BJ (cell line): ENCODE measurements at places on chromosomes 1 and 21.

DNA sequence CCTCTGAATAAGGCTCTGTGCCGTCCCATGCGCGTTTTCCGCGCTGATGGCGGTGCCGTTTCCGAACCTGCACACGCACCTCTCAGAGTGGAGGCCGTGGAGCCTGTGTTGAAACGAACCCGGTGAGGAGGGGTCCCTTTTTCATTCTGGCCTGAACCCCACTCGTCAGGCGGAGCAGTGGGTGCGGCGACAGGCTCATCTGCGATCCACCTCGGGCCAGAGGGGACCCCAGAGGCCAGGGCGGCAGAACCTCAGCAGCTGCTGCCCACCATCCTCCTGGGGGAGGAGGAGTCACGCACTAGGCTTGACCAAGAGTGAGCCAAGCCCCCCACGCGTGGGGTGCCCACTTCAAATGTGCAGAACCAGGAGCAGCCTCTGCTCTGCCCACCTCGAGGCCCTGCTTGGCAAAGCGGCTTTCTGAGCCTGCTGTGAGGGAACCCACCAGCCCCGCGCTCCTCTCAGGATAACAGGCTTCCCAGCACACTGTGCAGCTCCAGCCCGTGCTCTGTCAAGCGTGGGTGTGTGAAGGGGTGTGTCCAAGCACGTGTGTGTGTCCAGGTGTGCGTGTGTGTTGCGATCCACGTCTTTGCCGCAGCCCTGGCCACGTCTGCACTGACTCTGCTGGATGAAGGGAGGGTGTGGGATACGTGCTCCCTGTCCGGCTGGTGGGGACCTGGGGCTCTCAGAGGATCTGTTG is 6.8 kb downstream of the PRDM16 start:
- no peak for DNase-seq

DNA sequence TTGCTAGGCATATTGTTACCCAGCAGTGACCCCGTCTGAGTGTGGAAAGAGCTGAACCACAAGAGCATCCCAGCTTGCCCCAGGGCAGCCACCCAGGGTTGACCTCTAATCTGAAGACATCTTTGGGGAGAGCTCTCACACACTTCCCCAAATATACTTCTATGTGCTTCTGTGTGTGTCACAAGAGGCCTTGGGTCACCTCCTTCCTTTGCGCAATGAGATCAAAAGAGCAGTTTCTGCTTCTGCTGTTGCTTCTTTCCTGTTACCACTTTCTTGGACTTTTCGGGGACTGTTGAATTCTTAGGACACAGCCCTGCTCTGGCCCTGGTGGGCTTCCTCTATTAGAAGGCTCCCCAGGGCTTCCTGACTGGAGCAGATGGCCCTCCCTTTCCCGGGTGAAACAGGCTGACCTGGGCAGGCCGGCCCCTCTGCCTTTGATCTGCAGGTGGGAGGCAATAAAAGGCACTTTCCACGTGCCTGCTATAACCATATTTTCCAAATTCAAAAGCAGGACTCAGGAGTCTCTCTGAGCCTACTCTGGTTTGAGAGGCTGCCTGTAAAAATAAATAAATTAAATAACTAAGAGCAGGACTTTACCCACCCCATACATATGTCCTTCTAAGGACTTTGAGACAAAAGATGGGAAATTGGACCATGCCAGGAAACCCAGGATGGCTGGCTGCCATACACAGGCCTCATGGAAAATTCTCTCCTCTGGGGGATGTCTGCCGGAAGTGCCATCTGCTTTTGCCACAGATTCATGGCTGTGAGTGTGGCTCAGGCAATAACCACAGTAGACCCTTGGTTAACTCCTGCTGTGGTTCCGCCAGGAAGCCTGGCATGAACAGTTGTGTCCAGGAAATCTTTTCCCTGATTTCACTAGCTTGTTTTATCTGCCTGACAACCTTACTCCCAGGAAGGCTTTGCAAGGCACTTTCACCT is 28.3 kb upstream of the RCSD1 start:
- DNase-seq = no peak

DNA sequence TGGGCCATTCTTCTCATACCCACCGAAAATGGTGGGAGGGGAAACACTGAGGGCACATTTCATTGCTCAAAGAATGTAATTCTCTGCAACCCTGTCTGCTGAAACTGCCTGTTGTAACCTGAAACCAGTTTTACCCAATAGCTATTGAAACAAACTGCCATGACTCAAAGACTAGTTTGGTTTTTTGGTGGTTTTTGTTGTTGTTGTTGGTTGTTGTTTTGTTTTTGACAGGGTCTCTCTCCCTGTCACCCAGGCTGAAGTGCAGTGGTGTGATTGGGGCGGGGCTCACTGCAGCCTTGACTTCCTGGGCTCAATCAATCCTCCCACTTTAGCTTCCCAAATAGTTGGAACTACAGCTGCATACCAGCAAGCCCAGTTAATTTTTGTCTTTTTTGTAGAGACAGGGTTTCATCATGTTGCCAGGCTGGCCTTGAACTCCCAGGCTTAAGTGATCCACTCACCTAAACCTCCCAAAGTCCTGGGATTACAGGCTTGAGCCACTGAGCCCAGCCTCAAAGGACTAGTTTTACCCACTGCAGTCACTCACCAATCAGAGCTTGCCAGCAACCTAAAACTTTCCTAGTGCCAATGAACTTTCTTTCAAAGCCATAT is 2.1 kb upstream of the IPP start:
- no peak for DNase-seq

GRCh38 chr21:33844104-33844889 is 71.3 kb downstream of the ATP5PO start:
- peak; percentile 84 for DNase-seq

- no peak for DNase-seq
Measured at GRCh38 chr21:33980276-33980916, 64.8 kb upstream of the ATP5PO start.

GRCh38 chr1:160607011-160607671 is 27.8 kb upstream of the CD84 start:
- DNase-seq = peak; percentile 4

- DNase-seq = no peak
Measured at GRCh38 chr1:47761201-47761930, 235.8 kb downstream of the TRABD2B start.

DNA sequence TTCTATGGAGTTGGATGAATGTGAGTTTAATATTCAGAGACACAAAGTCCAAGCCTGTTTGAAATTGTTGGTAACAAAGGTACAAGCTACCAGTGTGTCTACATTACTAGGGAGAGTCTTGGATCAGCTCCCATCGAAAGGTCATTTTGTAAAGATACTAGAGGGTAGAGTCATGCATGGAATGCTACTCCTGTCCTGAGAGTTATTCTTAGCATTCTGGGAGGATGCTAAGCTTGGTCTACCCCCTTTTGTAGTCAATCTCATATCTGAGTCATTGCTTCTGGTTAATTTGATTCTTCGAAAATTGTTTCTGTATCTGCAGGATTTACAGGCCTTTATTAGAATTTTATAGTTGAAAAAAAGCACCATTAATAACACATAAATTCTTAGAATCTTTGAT is 240.2 kb downstream of the ST6GALNAC3 start:
- DNase-seq = no peak

DNA sequence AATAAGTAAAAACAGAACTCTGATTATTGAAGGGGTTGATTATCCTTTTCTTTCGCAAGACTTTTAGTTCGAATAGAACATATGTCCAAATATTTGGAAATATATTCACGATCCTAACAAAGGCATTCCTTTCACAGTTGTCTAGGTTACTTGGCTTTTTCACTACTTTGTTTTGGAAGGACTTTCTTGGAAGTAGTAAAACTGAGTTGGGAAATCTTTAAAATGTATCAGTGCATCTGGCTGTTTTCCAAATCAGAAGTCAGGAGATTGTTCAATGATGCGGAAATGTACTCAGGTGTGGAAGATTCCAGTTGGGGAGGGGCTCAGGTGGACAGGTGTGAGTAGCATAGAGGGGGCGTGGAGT is 67.1 kb downstream of the SH3BGR start:
- no peak for DNase-seq

DNA sequence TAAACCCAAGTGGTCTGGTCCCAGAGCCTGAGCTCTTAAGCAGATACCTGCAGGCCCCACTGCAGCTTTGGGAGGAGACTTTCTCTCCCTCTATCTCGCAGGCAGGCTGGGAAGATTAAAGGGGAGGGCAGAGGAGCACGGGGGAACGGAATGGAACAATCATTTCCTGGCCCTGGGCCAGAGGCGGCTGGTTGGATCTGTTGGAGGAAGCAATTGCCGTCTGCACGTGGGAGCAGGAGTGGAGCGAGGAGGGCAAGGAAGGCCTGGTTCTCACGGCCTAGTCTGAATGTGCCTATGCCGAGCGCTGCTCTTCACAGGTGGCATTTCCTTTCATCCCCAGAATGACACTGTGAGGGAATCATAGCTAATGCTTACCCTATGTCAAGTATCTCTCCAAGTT is 23.7 kb downstream of the NKAIN1 start:
- DNase-seq = no peak

DNA sequence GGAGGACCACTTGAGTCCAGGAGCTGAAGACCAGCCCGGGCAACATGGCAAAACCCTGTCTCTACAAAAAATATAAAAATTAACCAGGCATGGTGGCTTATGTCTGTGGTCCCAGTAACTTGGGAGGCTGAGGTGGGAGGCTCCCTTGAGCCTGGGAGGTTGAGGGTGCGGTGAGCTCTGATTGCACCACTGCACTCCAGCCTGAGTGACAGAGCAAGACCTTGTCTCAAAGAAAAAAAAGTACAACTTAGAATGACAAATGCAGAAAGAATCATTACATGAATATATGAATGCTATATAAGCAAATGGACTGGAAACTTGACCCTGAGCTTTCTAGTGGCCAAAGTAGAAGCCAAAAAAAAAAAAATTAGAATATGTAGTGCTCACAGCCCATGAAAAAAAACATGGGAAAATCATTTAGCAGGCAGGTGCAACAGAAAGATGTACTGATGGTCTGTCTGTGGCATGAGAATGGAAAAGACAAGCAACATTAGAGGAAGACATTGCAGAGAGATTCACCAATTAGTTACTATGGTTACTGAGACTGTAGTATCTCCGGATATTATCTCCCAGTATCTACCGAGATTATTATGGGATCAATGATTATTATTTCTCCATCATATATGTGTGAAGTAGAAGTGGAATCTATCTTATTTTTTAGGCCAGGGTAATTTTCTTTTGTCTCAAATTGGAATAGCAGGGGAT is 19.2 kb downstream of the ELAPOR1 start:
- no peak for DNase-seq

DNA sequence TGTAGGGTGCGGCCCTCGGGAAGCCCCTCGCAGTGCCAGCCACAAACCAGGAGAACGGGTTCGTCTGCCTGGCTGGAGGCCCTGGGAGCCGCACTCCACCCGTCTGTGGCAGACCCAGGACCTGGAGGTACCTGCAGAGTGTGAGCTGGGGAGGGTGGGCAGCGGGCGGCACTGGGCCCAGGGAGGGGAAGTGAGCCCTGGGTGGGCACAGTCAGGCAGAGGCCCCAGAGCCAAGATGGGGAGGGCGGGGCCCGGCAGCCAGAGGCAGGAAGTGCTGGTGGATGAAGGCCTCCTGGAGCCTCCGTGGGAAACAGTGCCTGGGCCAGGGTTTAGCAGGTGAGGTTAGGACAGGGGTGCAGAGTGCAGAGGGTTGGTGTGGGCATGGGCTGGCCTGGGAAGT is 4.0 kb upstream of the PEX10 start:
- DNase-seq = no peak

DNA sequence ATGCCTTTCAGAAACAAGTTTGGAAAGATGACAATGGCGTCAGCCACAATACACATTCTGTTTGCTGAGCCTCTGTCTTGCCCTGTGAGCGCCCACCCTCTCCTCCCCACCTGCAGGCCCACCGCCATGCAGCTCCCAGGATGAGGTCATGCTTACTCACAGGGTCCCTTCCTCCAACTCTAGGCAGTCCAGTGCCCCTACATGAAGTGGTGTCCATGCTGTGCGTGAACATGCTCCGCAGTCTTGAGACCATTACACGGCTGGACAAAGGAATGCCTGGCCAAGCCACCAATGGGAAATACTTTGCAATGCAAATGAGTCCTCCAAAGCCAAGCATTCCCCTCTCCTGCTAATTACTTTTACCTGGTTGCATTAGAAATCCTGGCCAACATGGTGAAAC is 92.2 kb downstream of the CD58 start:
- no peak for DNase-seq

DNA sequence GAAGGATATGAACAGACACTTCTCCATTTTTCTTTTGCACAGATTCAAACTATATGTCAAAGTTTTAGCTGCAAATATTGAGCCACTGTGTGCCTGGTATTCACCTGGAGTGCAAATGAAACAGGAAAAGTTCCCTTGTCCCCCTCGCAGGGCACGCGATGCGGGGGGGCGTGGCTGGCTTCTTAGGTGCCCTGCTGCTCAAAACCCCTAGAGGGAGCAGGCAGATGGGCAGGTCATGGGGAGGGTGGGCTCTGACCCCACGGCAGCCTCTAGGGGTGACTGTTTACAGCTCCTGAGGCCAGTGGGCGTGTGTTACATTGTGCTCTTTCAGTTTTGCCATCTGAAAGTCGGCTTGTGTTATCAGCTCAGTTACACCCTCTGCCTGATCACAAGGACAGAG is 931.2 kb upstream of the B3GALT2 start:
- no peak for DNase-seq

DNA sequence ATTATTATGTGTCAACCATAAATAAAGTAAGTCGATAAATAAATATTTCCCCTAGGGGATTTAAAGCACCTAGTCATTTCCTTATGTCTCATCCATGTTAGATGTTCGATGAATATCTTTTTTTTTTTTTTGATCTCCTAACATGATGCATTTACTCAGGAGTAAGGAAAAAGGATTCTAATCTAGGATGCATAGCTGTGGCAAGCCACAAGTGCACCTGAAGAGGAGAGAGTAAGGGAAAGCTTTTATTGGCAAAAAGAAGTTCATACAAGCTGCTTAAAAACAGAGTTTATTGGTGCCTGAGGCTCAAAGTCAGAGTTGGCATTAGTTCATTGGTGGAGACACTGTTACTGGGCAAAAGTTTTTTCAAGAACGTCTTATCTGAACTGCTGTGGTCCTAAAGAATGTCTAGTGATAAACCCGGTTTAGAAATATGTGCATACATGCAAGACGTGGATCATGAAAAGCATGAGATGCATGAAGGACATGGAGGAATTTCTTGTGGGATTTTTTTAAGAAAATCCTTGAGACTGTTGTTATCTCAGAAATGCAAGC is 51.7 kb downstream of the SWT1 start:
- DNase-seq = no peak

DNA sequence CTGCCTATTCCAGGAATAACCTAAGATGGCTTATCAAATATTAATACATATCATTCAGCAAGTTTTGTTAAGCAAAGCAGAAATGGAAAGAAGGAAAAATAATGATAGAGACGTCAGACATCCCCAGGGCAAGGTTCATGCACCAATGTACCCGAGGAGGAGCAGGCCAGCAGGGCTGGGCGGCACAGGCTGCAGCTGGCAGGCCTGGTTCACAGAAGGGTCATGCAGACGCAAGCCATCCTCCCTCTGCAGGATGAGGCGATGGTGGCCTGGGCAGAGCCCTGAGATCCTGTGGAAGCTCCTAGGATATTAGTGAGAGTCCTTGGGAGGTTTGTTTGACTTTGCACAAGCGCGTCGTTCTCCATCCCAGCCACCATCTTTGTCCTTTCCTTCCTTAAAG is 30.0 kb downstream of the BATF3 start:
- no peak for DNase-seq

DNA sequence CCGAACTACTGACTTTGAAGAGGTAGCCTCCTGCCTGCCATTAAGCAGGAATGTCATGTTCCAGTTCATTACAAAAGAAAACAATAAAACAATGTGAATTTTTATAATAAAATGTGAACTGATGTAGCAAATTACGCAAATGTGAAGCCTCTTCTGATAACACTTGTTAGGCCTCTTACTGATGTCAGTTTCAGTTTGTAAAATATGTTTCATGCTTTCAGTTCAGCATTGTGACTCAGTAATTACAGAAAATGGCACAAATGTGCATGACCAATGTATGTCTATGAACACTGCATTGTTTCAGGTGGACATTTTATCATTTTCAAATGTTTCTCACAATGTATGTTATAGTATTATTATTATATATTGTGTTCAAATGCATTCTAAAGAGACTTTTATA is 159.8 kb upstream of the SGIP1 start:
- DNase-seq = no peak
